ENCODE measurements at places on chromosomes 2 and 18. TPM values are rescaled to one million over a fixed set of nuclear protein-coding genes. Genes with fewer than 3 reads are reported as not detected.
A peak's percentile ranks its signal among the peaks of the same experiment; 100 is the strongest.

GRCh38 chr2:209638346-209638745, 133.3 kb upstream of the UNC80 start:
- no peaks in the 10 kb centered on the region for H3K4me1 ChIP-seq
- no peak overlapping the region for H3K4me3 ChIP-seq
- DNase-seq, result no peak

The ABCG5 gene
- 0.09 TPM for polyA plus RNA-seq

DNA sequence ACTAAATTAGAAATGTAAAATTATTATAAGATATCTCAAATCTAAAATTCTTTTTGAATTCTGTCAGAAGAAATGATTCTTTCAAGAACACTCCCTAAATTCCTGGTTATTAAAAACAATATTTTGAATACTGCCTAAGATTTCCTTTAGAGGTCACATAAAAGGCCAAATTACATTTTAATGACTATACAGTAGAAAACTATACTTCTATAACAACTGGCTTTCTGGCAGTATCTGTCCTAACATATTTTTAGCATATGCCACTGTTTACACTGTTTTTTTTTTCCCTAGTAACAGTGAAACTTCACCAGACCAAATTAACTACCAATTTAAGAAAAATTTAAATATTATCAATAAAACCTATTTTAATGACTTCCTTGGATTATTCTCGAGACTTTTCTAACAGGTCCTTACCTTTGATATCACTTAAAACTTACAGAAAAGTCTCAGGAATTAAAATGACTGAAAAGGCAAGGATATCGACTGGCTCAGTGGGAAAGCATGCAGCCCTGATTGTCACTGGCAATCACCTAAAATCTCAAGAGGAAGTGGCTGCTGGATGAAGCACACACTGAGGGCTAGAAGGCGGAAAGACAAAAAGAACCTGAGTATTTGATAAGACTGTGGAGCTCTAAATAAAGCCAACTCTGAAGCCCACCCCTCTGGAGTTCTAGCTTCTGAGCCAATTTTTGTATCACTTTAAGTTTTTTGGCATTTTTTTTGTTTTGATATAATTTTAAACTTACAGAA, 59.6 kb downstream of the SPIRE1 start:
- DNase-seq, result peak; percentile 49
- no peak overlapping the region for H3K4me3 ChIP-seq
- no peaks in the 10 kb centered on the region for H3K36me3 ChIP-seq
- no peaks in the 10 kb centered on the region for H3K27me3 ChIP-seq
- H3K4me1 ChIP-seq, result no peaks in the 10 kb centered on the region
- H3K27ac ChIP-seq, result no peak overlapping the region

- H3K27me3 ChIP-seq, result peaks cover 19% of the 10 kb centered on the region
- no peaks in the 10 kb centered on the region for H3K36me3 ChIP-seq
- H3K4me3 ChIP-seq, result no peak overlapping the region
- no peaks in the 10 kb centered on the region for H3K4me1 ChIP-seq
These were observed 10.9 kb upstream of the PRKCE start for GRCh38 chr2:45640576-45640975.

GRCh38 chr2:60357996-60358395, 195.5 kb downstream of the BCL11A start:
- H3K4me1 ChIP-seq, result peaks cover 32% of the 10 kb centered on the region
- DNase-seq, result no peak

Data from thymus (tissue), 14 donors.